ENCODE measurements at places on chromosomes 6 and 20.

GRCh38 chr6:11712760-11713159, 65.8 kb downstream of the ADTRP start:
- DNase-seq = peak; percentile 75

GRCh38 chr6:35794536-35795452, 2.3 kb downstream of the CLPS start:
- no peak for DNase-seq

DNA sequence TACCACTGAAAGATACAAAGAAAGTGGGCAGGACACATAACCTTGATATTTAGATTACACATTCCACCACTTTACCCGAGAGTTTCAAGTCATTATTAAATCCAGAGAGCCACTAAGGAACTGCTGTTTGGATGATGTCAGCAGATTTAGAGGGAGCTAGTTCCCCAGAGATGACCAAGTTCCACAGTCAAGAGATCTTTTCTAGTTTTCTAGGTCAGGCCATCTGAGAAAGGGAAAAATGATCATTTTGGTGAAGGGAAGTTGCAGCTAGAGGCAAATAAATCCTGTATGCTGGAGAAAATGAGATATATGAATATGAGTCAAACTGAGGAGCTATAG, 147.8 kb downstream of the HS3ST5 start:
- no peak for DNase-seq

GRCh38 chr6:26489996-26490964, 9.8 kb upstream of the BTN1A1 start:
- no peak for DNase-seq

GRCh38 chr6:50819904-50820868, 1.5 kb downstream of the TFAP2B start:
- no peak for DNase-seq

DNA sequence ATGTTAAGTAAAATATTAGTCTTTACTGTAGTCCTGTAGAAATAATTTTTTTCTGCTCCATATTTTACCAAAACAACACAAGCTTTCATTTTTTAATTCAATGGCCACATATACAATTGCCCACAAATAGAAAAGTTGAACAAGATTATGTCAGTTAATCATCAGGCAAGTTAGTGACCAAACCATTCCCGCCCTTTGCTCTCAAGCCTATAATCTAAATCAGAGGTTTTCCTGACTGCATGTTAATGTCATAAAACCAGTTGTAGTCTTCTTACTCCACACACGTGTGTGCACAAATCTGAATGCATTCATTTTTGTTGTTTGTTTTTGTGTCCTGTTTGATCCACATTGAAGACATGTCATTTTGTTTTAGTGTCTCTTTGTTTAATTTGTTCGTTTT, 1357.7 kb upstream of the GJE1 start:
- no peak for DNase-seq

GRCh38 chr6:69900869-69901268, 34.5 kb downstream of the COL19A1 start:
- DNase-seq = no peak

DNA sequence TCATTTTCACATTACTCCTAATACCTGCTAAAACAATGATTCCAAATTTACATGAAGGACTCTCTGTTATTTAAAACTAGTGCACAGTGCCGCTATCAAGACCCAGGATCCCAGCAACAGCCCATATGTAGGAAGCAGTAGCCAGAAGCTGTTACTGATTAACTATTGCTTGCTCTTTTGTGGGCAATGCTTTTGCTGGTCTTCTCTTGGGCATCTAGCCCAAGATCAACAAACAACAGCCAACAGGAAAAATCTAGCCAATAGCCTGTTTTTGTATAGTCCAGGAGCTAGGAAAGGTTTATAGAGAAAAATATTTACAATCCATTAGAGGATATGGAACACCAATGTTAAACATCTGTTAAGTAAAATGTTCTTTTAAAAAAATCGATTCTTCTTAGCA, 22.1 kb upstream of the TENT5A start:
- no peak for DNase-seq

GRCh38 chr6:130045622-130046021, 27.2 kb downstream of the L3MBTL3 start:
- no peak for DNase-seq

DNA sequence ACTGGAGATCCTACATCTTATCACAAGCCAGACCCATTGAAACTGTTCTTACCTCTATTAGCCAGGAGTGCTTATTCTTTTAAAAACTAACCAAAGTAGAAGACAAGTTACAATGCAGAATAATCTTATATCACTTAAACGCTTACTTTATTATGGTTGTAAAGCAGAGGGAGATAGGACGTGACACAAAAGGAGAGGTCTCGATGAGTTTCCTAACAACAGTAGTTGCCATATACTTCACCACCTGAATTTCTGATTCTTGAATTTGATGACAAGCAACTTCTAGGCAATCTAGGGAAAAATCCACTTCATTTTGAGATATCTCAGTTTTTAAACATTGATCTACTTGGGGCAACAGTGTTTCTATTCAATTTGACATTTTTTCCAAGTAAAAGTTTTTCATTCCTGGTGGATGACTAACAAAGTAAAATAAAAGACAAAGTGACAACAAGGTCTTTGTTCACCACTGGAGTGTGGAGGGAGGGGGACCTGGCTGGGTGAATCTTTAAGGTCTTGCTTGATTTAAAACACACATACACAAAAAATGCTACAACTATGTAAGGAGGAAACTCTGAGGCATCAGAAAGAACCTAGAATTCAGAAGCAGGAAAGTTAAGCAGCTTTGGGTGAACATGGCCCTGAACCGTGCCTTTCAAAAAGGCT, 110.9 kb downstream of the SMLR1 start:
- no peak for DNase-seq

DNA sequence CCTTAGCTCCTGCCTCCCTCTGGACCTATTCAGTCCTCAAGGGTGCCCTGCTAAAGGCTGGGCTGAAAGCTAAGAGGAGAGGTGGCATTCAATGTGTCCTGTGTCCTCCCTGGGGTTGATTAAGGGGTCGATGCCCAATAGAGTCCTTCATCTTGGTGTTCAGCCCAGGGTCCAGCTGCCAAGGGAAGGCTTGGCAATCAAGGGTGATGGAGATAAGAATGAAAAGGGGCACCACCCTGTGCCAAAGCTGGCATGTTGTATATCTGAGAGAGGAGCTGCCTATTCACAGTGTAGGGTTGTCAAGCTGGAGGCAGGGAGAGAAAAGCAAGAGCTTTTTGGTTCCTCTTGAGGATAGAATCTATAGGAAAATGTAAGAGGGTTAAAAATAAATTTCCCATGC, 12.3 kb downstream of the C20orf173 start:
- no peak for DNase-seq

DNA sequence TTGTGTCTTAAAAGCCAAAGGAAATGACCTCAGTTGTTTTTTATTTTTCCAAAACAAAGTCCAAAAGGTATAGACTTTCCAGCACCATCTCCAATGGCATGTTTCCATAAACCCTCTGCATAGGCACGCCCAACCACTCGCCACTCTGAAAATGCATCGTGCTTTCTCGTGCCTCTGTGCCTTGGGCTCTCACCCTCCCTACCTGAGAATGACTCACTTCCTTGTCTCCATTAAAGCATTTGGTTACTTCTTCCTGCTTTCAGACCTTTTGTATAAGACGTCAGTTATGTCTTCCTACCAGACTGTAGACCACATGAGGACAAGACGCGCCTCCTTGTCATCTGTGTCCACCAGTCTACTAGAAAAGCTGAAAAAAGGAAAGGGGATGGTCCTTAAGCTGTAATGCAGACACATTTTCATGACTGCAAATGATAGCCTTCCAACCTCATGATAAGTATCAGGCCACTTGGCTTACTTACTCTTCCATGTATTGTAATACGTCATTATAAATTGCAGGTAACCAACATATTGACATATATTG, 61.2 kb upstream of the CDYL start:
- no peak for DNase-seq

GRCh38 chr6:20319520-20320357, 81.9 kb upstream of the E2F3 start:
- peak; percentile 92 for DNase-seq

GRCh38 chr6:46491628-46492547, 639 bp upstream of the RCAN2 start:
- DNase-seq = no peak

- no peak for DNase-seq
These were observed 31.8 kb upstream of the FAM110A start for GRCh38 chr20:801678-802077.

GRCh38 chr6:34196833-34197195, 39.9 kb upstream of the HMGA1 start:
- DNase-seq = no peak

GRCh38 chr6:73680289-73680918, 15.6 kb upstream of the CD109 start:
- DNase-seq = no peak
